ENCODE measurements at places on chromosomes 4 and X.

DNA sequence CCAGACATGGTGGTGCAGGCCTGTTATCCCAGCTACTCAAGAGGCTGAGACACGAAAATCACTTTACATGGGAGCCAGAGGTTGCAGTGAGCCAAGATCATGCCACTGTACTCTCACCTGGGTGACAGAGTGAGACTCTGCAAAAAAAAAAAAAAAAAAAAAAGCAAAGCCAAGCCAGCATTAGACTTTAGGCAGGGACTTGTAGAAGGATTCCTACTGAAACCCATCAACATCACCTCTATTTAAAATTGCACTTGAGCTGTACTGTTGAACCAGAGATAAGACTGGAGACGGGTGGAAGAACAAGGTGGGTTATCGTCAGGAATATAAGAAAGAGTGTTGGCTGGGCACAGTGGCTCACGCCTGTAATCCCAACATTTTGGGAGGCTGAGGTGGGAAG lies 15.7 kb upstream of the AFAP1 start:
- DNase-seq: no peak

DNA sequence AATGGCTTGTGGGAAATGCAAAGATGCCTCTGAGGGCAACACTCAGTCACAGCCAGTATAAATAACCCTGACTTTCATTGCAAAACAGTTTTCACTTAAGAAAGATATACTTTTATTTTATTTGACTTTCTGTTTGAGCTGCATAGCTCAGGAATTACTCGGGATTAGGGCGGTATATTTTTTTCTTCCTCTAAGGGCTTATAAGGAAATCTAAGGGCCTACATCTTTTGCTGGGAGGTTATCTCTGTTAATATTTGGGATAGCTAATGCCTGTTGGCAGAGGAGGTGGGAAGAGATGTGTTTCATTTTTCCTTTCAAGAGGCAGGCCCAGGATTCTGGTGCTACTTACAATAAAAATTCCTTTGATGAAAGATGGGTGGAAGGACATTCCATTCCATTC lies 28.8 kb upstream of the EGFL6 start:
- DNase-seq: no peak

DNA sequence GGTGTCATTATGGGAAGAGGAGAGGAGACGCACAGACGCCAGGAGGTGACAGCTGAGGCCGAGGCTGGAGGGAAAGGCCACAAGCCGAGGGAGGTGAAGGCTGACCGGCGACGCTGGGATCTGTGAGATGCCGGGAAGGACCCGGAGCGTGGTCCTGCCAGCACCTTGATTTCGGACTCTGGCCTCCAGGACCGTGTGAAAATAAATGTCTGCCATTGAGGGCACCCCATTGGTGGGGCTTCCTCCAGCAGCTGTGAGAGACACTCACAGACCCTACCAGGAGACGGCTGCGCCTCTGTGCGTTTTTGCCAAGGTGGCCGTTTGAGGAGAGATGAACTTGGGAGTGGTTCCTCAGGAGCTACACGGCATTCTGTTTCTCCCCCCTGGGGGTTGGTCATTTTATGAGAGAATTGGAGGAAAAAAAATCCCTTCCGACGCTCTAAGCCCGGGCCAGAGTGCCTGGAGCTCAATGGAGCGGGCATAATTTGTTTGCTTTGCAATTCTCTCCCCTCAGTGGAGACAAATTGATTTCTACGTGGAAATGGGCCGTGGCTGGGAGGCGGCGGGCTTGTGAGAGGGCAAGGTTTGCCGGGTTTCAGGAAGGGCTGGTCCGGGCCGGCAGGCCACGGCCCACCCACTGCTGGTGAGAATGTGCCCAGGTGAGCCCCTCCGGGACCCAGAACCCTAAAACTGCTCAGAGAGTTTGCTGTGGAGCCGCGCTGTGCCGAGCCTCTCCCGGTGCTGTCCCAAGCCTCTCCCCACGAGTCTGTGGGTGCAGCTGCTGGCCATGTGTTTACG lies 53.9 kb downstream of the CPZ start:
- DNase-seq: no peak

- DNase-seq: no peak
Measured at GRCh38 chrX:39764441-39764914, 333.3 kb downstream of the BCOR start.

GRCh38 chrX:38882894-38883626 lies 81.8 kb downstream of the MID1IP1 start:
- DNase-seq: no peak

DNA sequence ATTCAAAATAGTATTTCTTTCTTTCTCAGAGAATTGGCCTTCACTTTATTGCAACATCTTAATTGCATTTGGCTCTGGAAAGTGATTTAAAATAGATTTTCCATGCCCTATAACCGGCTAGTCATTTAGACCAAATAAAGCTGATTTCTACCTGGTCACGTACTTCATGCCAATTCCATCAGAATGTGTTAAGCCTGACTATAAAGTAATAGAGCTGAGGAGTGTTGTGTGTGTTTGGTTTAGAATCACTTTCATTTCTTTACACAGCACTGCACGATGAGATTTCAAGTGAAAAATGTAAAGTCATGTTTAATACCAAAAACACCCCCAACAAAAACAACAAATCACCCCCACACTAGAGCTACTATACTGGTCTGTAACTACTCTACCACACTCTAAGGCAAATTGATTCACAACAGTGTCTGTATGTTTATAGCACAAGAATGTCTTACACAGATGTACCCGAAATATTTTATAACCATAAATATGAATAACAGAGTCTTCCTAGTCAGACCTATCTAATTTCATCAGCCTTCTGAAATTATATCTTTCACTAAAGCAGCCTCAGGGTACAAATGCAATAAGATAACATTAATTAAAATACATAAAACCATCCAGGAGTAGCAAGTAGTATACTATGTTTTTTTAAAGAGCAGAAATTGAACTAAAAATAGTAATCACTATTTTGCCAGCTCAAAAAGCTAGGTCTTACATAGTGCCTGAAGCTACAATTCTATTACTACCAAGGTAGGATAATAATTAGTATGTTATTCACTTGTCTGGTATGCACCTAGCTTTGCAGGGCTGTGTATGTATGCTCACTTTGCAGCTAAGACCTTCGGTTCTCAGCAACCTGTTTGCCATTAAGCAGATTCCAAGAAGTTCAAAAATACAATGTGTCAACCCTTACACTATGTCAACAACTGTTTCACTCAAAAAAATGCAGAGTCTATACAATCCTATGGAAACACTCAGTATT lies 28.4 kb downstream of the APBB2 start:
- no peak for DNase-seq

DNA sequence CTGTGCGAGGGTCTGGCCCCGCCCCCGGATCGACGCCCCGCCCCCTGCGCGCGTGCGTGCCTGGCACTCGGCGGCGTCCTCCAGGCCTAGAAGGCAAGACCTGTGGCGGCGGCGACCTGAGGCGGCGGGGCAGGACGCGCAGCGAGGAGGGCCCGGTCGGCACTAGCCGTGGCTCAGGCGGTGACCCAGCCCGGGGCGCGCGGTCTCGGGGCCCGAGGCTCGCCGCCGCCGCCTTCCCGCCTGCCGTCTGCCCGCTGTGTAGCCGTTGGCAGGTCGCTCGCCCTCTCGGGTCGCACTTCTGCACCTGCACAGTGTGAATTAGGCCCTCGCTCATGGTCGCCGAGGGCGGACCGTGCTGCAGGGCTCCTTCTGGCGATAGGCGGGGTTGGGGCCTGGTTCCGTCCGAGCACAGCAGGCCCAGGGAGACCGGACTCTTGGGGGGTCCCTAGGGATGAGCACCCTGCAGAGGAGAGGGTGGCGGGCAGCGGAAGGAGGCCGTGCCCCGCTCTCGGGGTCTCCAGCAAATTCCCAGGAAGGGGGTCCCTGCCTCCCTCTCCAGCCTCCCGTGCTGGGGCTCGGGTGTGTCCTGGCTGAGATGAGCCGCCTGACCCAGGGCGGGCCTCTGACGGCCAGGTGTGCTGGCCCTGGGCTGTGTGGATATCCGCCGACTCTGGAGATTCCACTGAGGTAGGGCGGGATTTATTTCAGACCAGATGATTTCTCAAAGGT lies 557 bp upstream of the FAM53A start:
- DNase-seq: peak; percentile 88

DNA sequence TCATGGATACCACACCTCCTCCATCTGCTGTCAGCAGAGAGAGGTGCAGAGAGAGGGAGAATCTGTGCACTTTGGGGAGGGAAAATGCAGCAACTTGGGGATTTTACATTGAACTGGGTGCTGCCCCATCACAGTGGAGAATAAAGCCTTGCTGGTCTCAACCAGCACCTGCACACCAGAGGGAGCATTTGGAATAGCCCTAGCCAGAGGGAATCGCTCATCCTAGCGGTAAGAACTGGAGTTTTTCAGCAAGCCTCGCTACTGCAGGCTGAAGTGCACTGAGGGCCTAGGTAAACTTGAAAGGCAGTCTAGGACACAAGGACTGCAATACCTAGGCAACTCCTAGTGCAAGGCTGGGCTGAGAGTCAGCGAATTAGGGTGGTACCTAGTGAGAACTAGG lies 148.7 kb downstream of the KDR start:
- DNase-seq: no peak

DNA sequence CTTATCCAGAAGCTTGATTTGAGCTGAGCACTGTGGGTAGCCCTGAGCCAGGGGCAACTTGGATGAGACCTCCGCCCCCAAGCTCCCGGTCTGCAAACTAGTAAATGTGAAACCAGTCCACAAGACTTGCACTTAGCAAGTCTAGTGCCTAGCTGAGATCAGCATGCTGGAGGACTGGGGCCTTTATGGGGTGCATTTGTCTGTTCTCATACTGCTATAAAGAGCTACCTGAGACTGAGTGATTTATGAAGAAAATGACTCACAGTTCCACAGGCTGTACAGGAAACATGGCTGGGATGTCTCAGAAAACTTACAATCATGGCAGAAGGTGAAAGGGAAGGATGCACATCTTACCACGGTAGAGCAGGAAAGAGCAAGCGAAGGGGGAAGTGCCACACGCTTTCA lies 42.1 kb upstream of the HOPX start:
- DNase-seq: no peak

DNA sequence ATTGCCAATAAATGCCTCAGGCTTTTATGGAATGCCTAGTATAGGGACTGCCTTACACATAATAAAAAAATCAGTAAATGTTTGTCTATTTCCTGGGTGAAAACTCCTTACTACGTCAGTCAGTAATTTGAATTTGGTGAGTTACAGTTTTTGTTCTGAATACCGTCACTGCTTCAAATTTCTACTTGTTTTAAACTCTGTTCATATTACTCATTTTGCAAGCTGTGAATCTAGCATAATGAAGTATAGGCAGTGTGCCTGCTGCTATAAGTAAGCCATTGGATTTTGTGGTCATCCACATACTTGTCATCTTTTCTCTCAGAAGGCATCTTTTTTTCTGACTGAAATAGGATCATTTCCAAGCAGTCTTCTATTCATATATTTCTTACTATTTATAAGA lies 43.1 kb downstream of the SYNPO2 start:
- no peak for DNase-seq

DNA sequence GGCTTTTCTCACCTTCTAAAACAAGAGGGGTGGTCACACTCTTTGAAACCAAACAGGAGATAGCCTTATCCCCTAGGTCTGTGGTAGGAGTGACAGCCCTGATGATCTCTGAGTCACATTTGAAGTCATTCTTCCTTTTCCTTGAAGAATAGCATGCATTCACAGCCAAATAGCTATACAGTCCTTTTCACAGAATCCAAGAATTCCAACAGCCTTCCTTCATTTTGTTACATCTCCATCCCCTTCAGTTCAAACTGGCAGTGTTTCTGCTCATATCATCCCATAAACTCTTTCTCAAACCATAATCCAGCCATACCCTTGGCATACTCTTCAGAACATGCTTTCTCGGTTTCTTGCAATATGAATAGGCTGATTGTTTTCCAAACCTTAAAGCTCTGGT lies 33.3 kb upstream of the TMEM184C start:
- no peak for DNase-seq

DNA sequence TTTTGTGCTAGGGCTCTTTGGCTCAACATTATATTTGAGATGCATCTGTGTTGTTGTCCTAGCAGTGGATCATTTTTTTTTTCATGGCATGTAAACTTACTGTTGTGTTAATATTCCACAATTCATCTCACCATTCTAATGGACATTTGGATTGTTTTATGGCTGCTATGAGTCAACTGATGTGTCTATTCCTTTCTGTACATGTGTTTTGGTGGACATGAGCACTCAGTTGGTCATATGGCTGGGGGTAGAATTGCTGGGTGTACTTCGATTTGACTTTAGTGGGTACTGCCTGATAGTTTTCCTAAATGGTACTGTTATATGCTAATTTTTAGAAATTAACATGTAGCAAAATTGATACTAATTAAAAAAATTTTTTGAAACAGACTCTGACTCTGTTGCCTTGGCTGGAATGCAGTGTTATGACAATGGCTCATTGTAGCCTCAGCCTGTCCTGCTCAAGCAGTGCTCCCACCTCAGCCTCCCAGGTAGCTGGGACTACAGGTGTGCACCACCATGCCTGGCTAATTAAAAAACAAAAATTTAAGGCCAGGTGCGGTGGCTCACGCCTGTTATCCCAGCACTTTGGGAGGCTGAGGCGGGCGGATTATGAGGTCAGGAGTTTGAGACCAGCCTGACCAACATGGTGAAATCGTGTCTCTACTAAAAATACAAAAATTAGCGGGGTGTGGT lies 9.0 kb downstream of the FAM193A start:
- no peak for DNase-seq

Data from uterus (tissue), 4 donors.